ENCODE measurements at places on chromosomes 3 and 15. TPM values are rescaled to one million over a fixed set of nuclear protein-coding genes. Genes with fewer than 3 reads are reported as not detected.
A peak's percentile ranks its signal among the peaks of the same experiment; 100 is the strongest.

GRCh38 chr3:72320955-72321303 is 527.3 kb downstream of the SHQ1 start:
- H3K36me3 ChIP-seq: no peaks in the 10 kb centered on the region
- peak overlapping the region; percentile 75 for H3K27ac ChIP-seq
- H3K27me3 ChIP-seq: no peaks in the 10 kb centered on the region
- no peak overlapping the region for H3K4me3 ChIP-seq
- H3K4me1 ChIP-seq: peaks cover 54% of the 10 kb centered on the region
- no peak for DNase-seq

GRCh38 chr3:11582191-11582968 is 61.3 kb downstream of the VGLL4 start:
- H3K4me1 ChIP-seq: no peaks in the 10 kb centered on the region
- H3K27ac ChIP-seq: no peak overlapping the region
- DNase-seq: no peak
- H3K36me3 ChIP-seq: no peaks in the 10 kb centered on the region

GRCh38 chr3:45319996-45320305 is 68.4 kb upstream of the LARS2 start:
- H3K27ac ChIP-seq: no peak overlapping the region
- no peak for DNase-seq
- peaks cover 39% of the 10 kb centered on the region for H3K27me3 ChIP-seq
- no peaks in the 10 kb centered on the region for H3K4me1 ChIP-seq

GRCh38 chr3:101574388-101575112 is 570 bp downstream of the PCNP start:
- no peaks in the 10 kb centered on the region for H3K27me3 ChIP-seq
- no peak for DNase-seq
- H3K4me1 ChIP-seq: peaks cover 13% of the 10 kb centered on the region
- H3K27ac ChIP-seq: peak overlapping the region; percentile 97

GRCh38 chr3:123834631-123835030 is 49.5 kb downstream of the MYLK start:
- DNase-seq: no peak
- H3K27ac ChIP-seq: no peak overlapping the region
- H3K27me3 ChIP-seq: no peaks in the 10 kb centered on the region
- no peaks in the 10 kb centered on the region for H3K36me3 ChIP-seq

DNA sequence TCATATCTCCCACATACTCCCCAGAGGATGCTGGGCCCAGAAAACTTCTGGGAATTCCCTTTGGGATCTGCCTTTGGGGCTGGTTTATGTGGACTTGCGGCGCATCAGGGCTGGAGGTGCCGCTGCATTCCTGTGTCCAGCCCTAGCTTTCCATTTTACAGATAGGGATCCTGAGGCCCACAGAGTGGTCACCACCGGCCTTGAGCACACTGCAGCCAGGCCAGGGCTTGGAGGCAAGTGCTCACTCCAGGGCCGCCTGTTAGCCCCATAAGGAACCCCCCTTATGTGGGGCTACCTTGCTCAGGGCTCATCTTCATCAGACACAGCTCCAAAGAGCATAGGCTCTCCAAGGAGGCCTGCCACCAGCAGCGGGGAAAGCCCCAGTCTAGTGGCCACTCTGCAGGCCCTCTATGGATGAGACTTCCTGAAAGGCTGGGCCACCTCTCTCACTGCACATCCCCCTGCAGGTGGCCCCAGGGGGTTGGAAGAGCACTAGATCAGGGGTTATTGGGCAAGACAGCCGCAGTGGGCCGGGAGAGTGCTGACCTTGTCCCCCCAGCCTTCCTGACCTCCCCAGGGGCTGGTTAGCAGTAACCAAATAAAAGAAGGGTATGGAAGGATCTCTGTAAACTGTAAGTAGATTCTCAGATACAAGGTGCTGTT is 9.2 kb upstream of the ATP2B2 start:
- no peaks in the 10 kb centered on the region for H3K36me3 ChIP-seq
- H3K27ac ChIP-seq: no peak overlapping the region
- no peaks in the 10 kb centered on the region for H3K4me1 ChIP-seq
- H3K27me3 ChIP-seq: peaks cover 17% of the 10 kb centered on the region

DNA sequence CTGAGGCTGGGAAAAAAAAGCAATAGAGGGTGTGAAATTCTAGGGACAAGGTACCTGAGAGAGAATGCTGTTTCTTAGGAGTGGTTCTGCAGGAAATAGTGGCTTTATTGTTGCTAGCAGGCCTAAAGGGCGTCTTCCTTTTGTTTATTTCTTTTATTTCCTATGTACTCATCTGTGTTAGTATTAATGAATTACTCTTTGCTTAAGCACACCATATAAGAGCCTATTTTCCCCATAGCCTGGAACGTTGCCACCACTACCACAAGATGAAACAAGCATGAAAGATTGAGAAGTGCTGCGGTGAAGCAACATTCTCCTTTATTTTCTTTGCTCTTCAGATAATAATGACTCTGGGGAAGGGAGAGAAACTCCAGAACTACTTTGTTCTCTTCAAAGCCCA is 21.3 kb upstream of the GOLIM4 start:
- H3K27me3 ChIP-seq: no peaks in the 10 kb centered on the region
- H3K36me3 ChIP-seq: no peaks in the 10 kb centered on the region
- H3K27ac ChIP-seq: peak overlapping the region; percentile 73
- H3K4me3 ChIP-seq: no peak overlapping the region
- H3K4me1 ChIP-seq: peaks cover 34% of the 10 kb centered on the region

- H3K27ac ChIP-seq: no peak overlapping the region
- no peaks in the 10 kb centered on the region for H3K36me3 ChIP-seq
- H3K4me3 ChIP-seq: no peak overlapping the region
- no peak for DNase-seq
Observed at GRCh38 chr3:157487339-157487738, 15.9 kb downstream of the VEPH1 start.

DNA sequence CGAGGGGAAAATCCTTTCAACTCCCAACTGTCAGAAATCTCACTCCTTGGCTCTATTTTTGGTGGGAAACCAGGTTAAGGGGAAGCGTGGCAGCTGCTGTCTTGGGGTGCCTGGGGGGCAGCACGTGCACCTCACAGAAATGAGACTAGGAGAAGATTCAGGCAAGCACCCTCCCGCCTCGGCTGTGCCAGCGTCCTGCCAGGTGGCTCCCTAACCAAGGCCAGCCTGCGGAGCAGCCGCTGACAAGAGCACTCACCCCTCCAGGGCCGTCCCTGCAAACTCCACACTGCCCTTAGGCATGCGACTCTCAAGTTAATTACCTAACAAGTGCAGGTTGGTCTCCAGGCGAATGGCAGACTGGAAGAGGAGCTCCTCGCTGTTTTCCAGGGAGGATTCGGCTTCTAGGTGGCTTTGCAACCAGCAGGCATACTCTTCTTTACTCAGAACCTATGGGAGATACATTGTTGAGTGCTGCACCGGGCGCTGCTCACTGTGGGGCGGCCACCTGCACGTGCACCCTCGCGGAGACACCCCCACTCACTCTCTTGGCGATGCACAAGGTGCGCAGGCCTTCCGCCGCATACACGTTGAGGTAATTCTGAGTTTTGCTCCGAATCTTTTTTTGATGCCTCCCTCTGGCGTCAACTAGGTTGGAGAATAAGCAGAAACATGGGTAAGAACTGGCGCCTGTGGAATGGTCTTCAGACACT is 155.3 kb downstream of the ATP10A start:
- H3K27me3 ChIP-seq: no peaks in the 10 kb centered on the region
- no peaks in the 10 kb centered on the region for H3K4me1 ChIP-seq
- H3K4me3 ChIP-seq: no peak overlapping the region
- no peak for DNase-seq

DNA sequence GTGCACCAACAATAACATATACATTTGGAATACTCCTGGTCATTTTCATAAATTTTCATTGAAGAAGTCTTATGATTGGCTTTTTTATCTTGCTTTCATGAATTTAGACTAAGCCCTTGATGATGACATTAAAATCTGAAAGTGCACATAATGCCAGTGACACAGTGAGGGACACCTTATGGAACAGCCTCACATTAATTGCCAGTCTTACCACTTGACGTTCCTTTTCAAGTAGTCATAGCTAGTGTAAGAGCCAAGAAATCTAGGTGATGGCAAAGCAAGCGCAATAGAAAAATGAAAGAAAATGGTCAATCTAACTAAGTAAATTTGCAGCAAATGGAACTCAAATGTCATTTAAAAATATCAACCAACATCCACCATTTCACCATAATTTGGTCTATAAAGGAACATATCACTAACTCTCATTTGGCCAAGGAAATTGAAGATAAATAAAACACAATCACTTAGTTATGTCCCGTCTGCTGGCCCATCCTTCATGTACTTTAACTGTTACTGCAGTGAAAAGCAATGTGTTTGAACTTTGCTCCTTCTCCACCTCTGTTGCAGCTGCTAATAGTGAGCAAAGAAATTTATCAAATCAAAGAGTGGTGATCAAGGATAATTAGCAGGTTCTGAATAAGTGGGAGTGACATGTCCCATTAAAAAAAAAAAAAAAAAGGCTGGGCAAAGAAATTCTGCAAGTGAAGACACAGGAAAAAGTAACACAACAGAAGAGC is 110.0 kb downstream of the TJP1 start:
- no peak overlapping the region for H3K4me3 ChIP-seq
- no peak for DNase-seq
- H3K27ac ChIP-seq: no peak overlapping the region
- no peaks in the 10 kb centered on the region for H3K4me1 ChIP-seq
- H3K27me3 ChIP-seq: no peaks in the 10 kb centered on the region
- peaks cover 81% of the 10 kb centered on the region for H3K36me3 ChIP-seq

- H3K27me3 ChIP-seq: no peaks in the 10 kb centered on the region
- H3K36me3 ChIP-seq: no peaks in the 10 kb centered on the region
- no peak for DNase-seq
- H3K4me1 ChIP-seq: no peaks in the 10 kb centered on the region
- H3K27ac ChIP-seq: no peak overlapping the region
Observed at GRCh38 chr3:113057117-113057516, 66.3 kb downstream of the GTPBP8 start.

DNA sequence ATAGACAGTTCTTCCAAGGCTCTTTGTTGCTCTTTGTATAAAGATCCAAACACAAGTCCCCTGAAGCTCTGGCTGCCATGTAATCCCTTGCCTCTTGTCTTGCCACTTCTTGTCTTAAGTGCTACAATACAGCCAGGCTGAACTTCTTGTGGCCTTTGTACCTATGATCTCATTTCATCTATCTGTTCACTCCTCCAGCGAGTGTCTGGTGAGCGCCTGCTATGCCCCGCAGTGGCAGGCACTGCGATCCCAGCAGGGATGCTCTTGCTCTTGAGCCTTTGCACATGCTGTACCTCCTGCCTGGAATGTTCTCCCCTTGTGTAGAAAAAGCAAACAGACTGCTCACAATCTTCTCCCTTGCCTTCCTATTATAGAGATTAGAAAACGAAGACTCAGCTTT is 81.9 kb upstream of the ADPGK start:
- H3K4me1 ChIP-seq: no peaks in the 10 kb centered on the region
- 0 out of 3 replicates have a peak, but pooled peaks cover 2% of the 10 kb centered on the region for H3K27me3 ChIP-seq
- DNase-seq: no peak
- H3K4me3 ChIP-seq: no peak overlapping the region
- H3K36me3 ChIP-seq: no peaks in the 10 kb centered on the region

DNA sequence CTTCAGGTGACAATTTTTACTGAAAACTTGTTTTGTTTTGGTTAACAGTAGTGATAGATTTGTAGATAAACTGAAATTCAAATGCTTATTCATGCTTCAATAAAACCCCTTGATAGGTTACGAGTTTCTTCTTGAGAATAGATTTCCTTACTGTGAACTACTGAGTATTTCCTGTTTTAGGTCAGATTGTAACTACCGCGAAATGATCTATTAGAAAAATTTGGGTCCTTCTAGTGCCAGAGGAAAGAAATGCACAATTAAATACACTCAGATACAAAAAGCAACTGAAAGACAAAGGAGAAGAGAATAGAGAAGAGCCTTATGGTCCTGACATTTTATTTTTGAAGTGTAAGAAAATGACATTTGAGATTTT is 251.7 kb upstream of the TBL1XR1 start:
- no peaks in the 10 kb centered on the region for H3K36me3 ChIP-seq
- no peak overlapping the region for H3K27ac ChIP-seq
- no peaks in the 10 kb centered on the region for H3K4me1 ChIP-seq
- no peak overlapping the region for H3K4me3 ChIP-seq

- no peak overlapping the region for H3K27ac ChIP-seq
- no peak overlapping the region for H3K4me3 ChIP-seq
- no peaks in the 10 kb centered on the region for H3K4me1 ChIP-seq
Observed at GRCh38 chr3:2920103-2920502, 190.1 kb downstream of the IL5RA start.

The FBXO40 gene
- total RNA-seq: not detected

The CSPG4 gene
- total RNA-seq: 0.07 TPM

The GOLGA6D gene
- total RNA-seq: not detected

The ILDR1 gene
- total RNA-seq: not detected

The C3orf20 gene
- total RNA-seq: not detected
